ENCODE measurements at places on chromosomes 6 and 20.

DNA sequence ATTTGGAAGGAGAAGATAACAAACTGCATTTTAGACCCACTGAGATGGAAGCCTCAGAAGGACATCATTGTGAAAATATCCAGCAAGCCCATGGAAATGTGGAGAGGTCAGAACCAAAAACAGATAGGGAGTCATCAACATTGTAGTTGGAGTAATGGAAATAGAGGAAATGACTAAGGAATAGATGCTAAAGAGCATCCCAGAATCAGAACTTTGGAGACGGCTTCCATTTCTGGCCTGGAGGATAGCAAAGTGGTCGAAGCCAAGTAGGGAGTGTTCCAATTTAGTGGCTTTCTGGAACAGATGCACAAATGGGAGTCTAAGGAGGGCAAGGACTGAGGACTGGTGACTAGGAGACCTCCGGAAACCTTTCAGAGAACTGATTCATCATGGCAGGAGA lies 3.6 kb downstream of the BEND6 start:
- DNase-seq: no peak

GRCh38 chr6:118546164-118546879 lies 1.8 kb upstream of the PLN start:
- no peak for DNase-seq

DNA sequence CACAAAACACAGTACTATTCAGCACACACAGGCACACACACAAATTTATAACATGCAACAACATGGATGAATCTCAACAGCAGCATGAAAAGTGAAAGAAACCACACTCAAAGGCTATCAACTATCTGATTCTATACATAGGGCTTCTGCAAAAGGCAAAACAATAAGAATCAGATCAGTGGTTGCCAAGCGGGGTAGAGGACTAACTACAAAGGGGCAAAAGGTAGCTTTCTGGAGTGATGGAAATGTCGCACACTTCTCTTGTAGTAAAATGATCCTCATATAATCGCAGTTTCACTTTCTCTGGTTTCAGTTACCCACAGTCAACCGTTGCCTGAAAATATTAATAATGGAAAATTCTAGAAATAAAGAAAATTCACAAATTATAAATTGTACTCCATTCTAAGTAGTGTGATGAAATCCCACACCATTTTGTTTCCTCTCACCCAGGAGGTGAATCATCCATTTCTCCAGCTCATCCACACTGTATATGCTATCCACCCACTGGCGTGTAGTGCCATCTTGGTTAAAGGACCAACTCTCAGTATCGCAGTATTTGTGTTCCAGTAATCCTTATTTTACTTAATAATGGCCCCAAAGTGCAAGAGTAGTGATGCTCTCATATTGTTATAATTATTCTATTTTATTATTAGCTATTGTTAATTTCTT lies 12.8 kb upstream of the PLN start:
- DNase-seq: no peak

GRCh38 chr6:151565940-151566339 lies 72.1 kb downstream of the CCDC170 start:
- DNase-seq: no peak

- DNase-seq: no peak
These were observed 32.1 kb upstream of the CENPW start for GRCh38 chr6:126307849-126308248.

- no peak for DNase-seq
These were observed 4.6 kb downstream of the METTL24 start for GRCh38 chr6:110353457-110354001.

GRCh38 chr20:24677626-24678315 lies 208.3 kb downstream of the SYNDIG1 start:
- DNase-seq: no peak

DNA sequence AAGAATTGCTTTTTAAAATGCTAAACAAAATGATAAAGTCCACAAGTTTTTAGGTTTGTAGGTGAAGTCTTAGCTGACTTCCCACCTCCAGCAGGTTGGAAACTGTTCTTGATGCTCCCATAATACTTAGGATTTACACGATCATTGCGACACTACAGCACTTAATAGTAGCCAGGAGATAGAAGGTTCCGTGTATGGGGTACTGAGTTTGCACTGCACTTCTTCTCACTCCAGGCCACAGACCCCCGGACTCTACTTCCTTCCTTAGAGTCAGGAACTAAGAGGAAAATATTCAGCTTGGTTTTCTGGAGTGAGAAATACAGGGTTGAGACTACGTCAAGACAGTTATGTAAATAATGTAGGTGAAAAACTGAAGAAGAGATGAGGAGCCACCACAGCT lies 56.1 kb upstream of the SGK1 start:
- no peak for DNase-seq

- DNase-seq: no peak
These were observed 107.8 kb downstream of the ZFP64 start for GRCh38 chr20:52083627-52084232.

GRCh38 chr6:10449751-10450150 lies 34.9 kb upstream of the TFAP2A start:
- DNase-seq: no peak

DNA sequence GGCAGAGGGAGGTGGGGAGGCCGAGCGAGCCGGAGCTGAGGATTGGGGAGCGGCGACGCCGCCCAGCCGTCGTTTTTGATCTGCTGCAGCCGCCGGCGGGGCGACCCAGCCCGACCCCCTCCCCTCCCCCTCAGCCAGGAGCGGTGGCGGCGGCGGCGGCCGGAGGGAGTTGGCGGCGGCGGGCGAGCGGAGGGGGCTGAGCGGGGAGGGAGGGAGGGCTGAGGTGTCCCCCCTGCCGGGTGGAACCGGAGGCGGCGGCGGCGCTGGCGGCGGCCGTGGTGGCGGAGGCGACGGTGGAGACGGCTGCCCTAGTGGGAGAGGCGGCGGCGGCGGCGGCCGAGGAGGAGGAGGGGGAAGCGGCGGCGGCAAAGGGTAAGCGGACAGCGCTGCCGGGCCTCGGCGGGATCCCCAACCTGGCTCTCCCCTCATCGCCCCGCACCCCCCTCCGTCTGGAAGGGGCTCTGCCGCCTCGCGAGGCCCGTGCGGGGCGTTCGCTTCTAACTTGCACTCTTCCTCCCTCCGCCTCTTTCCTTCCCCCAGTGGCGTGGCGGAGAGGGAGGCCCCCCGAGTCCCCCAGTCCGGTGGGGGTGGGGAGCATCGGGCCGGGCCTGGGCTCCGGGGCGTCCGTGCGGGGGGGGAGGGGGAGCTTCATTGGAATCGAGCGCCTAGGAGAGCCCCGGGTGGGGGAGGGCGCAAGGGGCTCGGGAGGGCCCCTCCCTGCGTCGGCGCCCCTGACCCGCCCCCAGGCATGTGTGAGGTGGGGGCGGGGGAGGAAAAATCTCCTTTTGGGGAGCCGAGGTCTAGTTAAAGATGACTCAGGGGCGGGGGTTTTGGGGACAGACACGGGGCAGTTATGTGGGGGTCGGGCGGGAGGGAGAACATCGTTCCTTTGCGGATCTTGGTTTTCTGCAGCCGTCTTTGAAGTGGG lies at the start of gene TAB2:
TSS of gene TAB2 (plus strand) at position 69 of the 928 bp plus-strand sequence. CDS start 52,286 bp downstream, outside the sequence.
- DNase-seq: no peak

GRCh38 chr20:34402461-34402860 lies 39.4 kb downstream of the ITCH start:
- DNase-seq: no peak

DNA sequence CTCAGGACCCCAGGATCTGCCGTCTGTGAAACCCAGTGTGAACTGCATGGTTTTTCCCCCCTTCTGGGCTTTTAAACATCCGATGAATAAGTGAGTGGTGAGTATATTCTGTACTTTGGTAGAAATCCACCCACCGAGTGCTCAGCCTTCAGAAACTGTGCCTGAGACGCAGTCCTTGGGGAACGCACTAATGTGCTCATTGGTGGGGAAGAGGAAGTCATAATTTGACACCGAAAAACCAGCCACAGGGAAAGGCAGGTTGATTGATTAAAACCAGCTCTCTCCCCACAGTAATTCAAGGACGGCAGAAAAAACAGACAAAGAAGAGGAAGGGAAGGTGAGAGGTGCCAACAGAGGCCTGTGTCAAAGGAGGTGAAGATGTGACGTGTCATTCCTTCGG lies 21.7 kb downstream of the EDN3 start:
- no peak for DNase-seq

All from keratinocyte (primary cell).